ENCODE measurements at places on chromosomes 5 and 9.

DNA sequence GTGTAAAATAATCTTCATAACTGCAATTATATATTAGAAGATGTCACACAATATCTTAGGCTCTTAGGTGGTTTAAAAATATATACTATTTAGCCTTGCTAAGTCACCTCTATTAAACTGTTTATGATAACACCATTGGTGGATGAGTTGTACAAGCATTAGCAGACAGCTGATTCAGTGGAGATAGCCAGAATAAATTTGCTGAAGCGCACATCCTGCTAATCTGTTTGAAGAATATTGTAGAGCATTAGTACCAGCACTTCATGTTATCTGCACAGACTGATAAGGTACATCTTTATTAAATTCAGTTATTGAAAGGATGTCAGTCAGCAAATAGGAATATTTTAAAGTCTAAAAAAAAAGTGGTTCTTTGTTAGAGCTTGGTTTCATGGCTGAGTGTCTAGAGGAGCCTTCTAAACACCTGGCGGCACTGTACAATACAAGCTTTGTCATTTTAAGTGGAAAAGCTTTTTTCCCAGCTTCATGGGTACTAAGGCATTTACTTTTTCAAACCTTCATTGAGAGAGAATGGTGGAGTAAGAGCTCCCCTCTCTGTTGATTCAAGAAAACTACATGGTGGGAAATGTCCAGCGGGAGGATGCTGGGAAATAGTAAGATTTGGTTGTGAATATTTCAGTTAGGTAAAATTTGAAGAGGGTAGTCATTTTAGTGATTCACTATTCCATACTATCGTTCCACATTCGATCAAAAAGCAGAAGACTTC lies 275.1 kb downstream of the SLF1 start:
- no peak for DNase-seq

DNA sequence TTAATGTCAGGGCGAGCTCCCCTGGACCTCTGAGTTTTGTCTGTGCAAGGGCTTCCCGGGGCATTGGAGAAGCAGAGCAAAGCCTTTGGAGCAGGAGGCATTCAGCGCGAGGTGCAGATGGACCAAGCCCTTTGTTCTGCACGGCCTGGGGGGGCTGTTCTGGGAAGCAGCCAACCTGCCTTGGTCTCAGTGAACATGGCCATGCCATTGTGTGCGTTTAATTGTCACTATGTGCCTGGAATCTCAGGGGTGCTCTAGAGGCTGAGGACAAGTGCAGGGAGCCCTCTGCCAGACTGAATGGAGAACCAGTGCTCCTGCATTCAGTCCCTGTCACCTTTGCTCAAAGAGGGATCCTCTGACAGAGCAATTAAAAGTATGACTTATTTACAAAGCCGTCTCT lies 329.4 kb downstream of the IRX1 start:
- DNase-seq, result no peak

- no peak for DNase-seq
These were observed 40.2 kb downstream of the SH3RF2 start for GRCh38 chr5:145976431-145977155.

GRCh38 chr5:147455822-147456450 lies 53.9 kb downstream of the DPYSL3 start:
- no peak for DNase-seq

GRCh38 chr5:111697215-111697614 lies 59.8 kb downstream of the NREP start:
- DNase-seq, result no peak

GRCh38 chr9:135454737-135455136 lies 24.8 kb upstream of the PPP1R26 start:
- no peak for DNase-seq

DNA sequence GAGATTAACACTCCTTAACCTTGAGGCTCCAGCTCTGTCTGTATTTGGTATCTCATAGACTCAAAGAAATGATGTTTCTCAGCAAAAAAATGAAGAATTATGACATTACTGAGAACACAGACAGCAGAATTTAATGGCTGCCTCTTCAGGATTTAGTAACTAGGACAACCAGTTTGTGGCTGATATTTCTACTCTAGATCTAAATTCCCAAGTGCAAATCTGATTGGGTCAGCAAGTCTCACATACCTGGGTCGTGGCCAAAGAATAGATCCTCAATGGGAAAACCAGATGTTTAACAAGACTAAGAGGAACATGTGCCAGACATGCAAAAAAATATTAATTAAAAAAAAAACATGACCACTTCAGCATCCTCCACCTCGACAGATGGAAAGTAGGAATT lies 608.9 kb downstream of the DTWD2 start:
- no peak for DNase-seq

GRCh38 chr5:139104577-139105276 lies 93.4 kb downstream of the SIL1 start:
- DNase-seq, result no peak

- no peak for DNase-seq
These were observed 190.1 kb upstream of the TBC1D2 start for GRCh38 chr9:98445576-98445975.

DNA sequence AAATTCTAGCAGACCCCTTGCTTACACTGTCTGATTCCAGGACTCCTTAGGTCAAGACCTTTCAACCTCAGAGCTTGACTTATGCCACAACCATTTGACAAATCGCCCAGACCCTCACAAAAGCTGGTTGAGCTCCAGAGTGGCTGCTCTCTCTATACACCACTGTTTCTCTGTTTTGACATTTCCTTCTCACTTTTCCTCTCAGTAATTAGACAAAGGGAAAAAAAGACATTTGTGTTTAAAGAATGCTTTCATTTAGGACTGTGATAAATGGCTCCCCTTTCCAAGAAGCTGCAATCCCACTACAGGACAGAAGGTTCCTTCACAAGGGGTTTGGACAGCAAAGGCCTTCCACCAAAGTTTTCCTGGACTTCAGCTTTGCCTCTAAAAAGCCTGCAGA lies 601.3 kb downstream of the NR2F1-AS1 start:
- DNase-seq, result no peak

DNA sequence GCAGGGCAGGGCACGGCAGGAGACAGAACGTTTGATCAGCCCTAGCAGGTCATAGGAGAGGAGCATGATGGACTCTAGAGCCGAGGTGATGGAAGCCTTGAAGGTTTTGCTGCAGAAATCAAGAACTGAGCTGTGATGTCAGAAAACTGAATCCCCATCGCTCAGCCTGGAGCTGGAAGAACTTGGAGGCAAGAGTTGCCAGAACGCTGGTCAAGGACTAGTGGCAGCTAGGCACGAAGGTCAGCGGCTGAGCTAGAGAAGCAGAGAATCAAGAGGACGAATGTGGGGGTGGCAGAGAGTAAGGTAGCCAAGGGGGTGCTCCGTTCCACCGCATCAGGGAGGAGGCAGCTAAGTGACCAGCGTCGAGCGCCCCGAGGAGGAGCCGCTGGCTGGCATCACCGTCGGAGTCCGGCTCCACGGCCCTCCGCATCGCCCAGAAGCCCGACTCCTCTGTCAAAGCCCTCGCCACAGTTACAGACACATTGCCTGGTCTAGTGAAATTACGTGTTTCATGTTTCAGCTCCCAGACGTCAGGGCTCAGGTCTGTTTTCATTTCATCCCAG lies 1.2 kb upstream of the GALNT10 start:
- no peak for DNase-seq

- no peak for DNase-seq
These were observed 8.6 kb downstream of the STC2 start for GRCh38 chr5:173319646-173320045.

GRCh38 chr5:142590451-142591231 lies 95.2 kb downstream of the FGF1 start:
- no peak for DNase-seq

DNA sequence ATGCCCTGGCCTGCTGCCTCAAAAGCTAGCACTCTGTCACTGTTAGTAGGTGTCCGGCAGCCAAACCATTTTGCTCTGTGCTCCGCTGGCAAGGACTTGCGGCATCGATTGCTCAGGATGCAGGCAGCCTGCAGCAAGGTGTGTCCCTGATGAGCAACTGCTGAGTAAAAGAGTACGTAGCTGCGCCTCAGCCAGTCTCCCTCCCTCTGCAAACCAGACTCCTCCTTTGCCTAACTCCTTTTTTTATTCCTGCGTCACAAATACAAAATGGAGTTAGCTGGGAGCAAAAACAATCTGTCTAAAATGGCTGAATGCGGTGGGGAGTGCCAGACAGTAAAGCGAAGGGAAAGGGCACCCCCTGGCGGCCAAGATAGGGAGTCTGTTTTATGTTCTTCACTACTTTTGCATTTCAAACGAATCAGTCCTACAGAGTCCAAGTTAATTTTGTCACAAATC lies 61.1 kb downstream of the DIAPH1 start:
- DNase-seq, result peak; percentile 60
